ENCODE measurements at places on chromosomes 2 and 18.

GRCh38 chr18:28007841-28008240 lies 169.1 kb downstream of the CDH2 start:
- no peak for DNase-seq

DNA sequence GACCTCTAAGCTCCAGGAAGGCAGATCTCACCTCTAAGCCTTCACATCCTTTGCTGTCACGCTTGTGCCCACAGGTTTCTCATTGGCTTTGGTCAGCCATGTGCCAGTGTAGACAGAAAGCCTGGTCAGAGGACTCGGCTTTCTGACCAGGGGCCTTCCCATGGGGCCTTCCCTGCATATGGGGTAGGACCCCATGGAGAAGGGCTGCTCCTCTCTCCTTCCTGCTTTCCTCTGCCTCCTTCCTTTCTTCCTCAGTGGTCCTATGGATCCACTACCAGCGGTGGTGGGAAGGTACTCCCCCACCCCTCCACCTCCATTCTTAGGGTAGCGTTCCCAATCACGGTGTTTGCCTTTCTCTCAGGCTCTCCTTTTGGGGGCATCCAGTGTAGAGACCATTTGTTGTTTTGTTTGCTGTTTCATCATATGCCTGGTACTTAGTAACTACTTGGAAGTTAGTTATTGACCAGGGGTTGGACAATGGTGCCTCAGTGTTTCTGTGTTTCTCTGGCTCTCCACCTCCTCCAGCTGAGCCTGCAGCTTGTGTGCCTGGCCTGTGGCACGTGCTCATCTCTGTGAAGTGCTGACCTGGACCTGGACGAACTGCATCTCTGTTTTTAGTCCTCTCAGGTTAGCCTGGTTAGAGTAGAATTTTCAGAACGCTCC lies 71.6 kb downstream of the ZNF407 start:
- DNase-seq, result no peak

DNA sequence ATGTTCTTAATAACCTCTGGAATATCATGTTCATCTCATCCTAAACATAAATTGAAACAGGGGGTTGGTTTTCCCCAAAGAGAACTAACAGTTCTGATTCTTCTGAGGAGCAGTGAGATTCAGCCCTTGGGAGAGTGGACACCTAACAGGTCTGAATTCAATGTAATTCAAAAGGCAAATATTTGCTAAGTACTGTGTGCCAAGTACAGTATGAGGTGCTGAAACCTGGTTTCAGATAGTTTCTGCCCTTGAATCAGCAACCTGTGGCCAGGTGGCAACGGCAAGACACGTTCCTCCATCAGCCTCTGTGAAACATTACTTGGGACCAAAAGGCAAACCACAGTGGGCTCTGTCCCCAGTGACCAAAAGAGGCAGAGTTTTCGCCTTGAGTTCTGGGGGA lies 1.3 kb downstream of the LRRC30 start:
- no peak for DNase-seq

DNA sequence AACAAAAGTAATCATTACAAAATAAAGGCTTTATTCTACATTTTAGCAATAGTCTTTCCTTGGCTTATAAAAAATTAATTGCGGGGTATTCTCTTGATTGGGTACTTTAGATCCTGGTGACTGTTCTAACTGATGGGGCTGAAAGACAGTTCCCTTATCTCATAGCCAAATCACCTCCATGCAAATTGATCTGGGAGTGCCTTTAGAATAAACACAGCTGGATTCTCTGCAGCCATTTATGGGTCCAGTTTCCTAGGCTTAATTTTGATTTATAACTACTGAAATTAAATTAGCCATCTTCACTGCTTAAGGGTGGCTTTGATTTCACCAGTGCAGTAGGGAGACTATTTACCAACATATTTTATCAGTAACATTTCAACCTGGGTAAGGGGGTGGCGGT lies 337.1 kb downstream of the NRXN1 start:
- no peak for DNase-seq

DNA sequence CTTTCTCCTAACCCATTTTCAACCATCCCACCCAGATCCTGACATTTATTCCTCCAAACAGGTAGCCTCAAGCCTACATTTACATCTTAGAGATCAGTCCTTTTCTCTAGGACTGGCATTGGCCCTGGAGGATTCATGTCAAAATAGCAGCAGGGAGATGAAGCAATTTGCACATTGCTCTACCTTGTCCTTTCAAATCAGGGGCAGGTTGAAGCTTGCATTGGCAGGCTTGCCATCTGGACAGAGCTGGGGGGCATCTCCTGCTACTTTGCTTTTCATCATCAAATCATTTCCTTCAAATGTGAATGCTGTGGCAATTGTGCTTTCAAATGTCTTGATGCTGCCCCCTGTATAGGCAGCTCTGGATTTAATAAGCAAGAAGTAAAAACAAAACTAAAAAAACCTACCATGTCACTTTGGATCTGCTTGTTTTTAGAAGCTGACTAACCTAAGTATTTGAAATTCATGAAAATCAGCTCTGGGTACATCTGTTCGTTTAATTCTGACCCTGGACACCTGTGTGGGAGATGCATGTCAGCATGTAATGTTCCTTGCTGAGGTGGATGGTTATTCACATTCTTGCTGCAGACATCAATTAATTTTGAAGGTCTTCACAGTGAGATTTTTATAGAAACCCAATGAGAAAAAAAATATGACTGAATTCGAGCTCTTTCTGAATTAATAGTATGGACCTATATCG lies 47.9 kb downstream of the KIF5C start:
- no peak for DNase-seq

DNA sequence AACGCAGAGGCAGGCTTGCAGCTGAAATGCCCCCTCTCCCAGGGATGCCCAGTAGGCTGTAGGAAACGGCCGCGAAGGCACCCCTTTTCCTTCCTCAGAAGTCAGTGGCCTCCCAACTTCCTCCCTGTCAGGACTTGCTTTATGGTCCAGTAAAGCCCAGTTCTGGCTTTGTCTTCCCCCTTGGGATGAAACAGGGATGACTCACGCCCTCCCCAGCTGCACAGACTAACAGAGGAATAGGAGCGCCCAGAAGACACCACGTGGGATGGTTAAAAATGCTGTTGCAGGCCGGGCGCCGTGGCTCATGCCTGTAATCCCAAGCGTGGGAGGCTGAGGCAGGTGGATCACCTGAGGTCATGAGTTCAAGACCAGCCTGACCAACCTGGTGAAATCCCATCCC lies 6.9 kb downstream of the CREG2 start:
- peak; percentile 91 for DNase-seq

DNA sequence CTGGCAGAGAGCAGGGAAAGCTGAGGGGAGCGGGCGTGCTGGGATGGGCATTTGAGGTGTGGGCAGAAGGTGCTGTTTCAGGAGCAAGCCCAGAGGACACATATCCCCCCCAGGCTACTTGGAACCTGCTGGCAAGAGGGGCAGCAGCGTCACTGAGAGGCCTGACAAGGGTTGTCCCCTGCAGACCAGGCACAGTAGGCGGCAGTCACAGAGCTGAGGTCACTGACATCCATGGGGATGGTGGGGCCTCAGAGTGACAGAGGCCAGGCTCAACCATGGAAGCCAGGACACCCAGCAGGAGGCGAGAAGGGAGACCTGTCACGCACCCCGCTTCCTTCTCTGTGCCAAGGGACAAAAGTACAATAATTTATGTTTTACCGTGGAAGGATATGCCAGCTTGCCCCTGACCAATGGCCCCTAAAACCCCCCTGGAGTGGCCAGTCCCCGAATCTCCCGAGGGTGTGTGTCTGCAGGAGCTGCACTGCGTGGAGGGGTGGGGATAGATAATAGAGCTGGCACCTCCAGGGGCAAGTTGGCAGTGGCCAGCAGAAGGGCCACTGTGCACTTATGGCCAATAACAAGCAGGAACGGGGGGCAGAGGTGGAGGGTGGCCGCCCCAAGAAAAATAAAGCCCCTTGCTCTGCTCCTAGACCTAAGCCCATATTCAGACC lies 86.3 kb upstream of the SLC66A3 start:
- DNase-seq, result no peak

- no peak for DNase-seq
These were observed 50.5 kb downstream of the ZNF516 start for GRCh38 chr18:76444446-76445105.

GRCh38 chr2:21195326-21195725 lies 71.6 kb downstream of the TDRD15 start:
- no peak for DNase-seq

GRCh38 chr2:211674715-211675114 lies 863.9 kb downstream of the ERBB4 start:
- no peak for DNase-seq

DNA sequence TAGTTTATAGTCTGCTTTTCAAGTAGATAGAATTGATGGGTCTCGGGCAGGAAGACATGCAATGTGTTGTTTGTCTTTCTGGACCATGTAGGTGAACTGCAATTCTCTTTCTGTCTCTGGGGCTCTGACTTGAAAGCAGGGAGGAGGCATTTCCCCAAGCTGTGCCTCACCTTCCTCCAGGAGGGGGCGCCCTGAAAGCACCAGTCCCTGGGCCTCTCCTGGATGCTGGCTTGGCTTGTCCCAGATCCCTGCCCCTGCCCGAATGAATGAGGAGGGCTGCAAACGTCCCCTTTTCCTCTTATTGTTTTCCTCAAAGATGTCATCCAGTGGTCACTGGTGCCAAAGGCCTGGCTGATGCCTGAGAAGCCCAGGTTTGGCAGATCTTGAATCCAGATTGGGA lies 270.6 kb downstream of the CELF4 start:
- no peak for DNase-seq

DNA sequence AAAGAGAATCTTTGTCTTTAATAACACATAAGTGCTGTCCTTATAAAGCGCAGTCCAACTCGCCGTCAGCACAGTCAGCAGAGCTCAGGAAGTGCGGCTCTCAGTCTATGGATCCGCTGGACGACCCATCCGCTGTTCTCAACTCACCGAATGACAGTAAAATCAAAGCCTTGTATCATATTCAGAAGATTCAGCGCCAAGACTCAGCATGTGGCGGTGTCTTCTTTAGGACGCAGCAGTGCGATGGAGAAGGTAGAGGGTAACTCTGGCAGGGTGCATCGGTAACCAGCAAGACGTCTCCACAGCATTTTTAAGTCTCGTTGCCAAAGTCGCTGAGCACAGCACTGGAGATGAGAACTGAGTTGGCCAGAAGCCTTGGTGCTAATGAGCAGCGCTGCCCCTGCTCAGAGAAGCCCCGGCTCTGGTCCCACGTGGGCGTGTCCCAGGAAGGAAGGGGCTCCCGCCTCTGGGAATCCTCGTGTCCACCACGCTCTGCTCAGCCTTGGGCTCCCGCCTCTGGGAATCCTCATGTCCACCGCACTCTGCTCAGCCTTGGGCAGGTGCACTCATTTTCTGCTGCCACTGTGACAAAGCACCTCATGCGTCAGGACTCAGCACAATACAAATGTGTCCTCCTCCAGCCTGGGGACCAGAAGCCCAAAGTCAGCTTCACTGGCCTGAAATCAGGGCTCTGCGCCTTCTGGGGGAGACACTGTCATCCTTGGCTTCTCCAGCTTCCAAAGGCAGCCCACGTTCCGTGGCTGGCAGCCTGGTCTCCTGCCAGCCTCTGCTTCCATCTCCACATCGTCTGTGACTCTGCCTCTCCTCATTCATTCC lies 238.0 kb upstream of the SALL3 start:
- DNase-seq, result no peak

- DNase-seq, result no peak
These were observed 1.5 kb upstream of the IKZF2 start for GRCh38 chr2:213152888-213153287.

GRCh38 chr18:31268985-31269406 lies 49.0 kb upstream of the DSG1 start:
- no peak for DNase-seq

- DNase-seq, result no peak
These were observed 212.1 kb downstream of the DYSF start for GRCh38 chr2:71665168-71666093.

DNA sequence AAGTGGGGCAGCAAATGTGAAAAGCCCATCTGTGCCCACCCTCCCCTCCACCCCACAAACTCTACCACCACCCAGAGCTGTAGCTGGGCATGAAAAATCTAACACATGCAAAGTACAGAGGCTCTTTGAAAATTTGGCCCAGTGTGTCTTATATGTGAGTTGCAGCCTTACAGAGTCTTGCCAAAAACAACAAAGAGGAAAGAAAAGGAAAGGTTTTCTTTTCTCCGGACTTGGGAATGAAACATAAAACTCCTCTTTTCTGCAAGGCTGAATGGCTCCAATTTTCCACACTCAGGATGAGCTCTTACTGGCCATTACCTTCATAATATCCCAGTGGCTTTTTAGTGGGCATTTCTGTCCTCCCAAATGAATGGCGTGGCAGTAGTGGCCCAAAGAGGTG lies 27.9 kb upstream of the POU3F3 start:
- no peak for DNase-seq

GRCh38 chr2:23425338-23425871 lies 40.4 kb downstream of the KLHL29 start:
- DNase-seq, result no peak

GRCh38 chr18:55422456-55423180 lies 165.4 kb downstream of the TCF4 start:
- peak; percentile 56 for DNase-seq

- DNase-seq, result no peak
These were observed 66.8 kb upstream of the SEC11C start for GRCh38 chr18:59072727-59073421.

- peak; percentile 88 for DNase-seq
These were observed 9.4 kb downstream of the CTIF start for GRCh38 chr18:48548011-48548771.

DNA sequence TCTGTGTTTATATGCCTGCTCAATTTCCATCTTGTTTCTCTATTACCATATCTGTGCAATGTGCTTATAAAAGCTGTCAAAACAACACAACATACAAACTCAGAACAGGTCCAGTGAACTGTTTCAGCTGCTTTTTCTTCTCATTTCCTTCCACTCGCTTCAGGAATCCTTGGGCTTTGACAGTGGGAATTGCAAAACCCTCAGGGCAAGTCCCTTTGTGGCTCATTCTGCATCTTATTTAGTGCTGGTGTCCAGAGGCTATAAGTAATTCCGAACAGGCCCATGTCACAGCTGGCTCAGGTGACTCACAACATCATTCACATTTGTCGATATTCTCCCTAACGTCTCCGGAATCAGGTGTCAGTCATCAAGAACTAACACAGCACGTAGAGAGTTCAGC lies 309.9 kb upstream of the ZNF521 start:
- DNase-seq, result no peak

- no peak for DNase-seq
These were observed 61.9 kb downstream of the SPRED2 start for GRCh38 chr2:65370387-65371073.

DNA sequence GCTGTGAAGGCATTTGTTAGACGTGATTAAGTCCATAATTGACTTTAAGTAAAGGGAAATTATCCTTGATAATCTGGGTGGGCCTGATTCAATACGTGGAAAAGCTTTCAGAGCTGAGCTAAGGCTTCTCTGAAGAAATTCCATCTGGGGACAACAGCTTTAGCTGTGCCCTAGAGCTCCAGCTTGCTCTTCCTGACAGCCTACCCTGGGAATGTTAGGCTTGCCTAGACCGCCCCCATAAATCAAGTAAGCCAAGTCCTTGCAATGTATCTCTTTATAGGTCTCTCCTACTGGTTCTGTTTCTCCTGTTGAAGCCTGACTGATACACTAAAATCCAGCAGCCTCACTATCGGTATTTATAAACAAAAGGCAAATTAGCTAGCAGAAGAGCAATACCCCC lies 160.0 kb downstream of the STK39 start:
- DNase-seq, result no peak

- DNase-seq, result peak; percentile 76
These were observed 91.2 kb downstream of the NEDD4L start for GRCh38 chr18:58135183-58135641.

- no peak for DNase-seq
These were observed 101.9 kb upstream of the RAB12 start for GRCh38 chr18:8507361-8507760.

- no peak for DNase-seq
These were observed 729.1 kb downstream of the BCL11A start for GRCh38 chr2:59824314-59824713.
